ENCODE measurements at places on chromosomes 13 and 19. TPM values are rescaled to one million over a fixed set of nuclear protein-coding genes. Genes with fewer than 3 reads are reported as not detected.

The C1QTNF9B gene
- total RNA-seq, result 2.6 TPM

The CGB5 gene
- not detected for total RNA-seq

The SYDE1 gene
- 66.3 TPM for total RNA-seq

The SLAIN1 gene
- total RNA-seq, result not detected

The RASIP1 gene
- total RNA-seq, result 4.1 TPM

The HNRNPM gene
- 100 TPM for total RNA-seq

The OSCAR gene
- total RNA-seq, result under 0.01 TPM

The PGLYRP1 gene
- total RNA-seq, result not detected

The CGB1 gene
- total RNA-seq, result not detected

The NANOS3 gene
- not detected for total RNA-seq

The ZNF580 gene
- total RNA-seq, result 10.4 TPM

The ZNF549 gene
- 2.7 TPM for total RNA-seq

The LGALS13 gene
- not detected for total RNA-seq

The PLIN5 gene
- total RNA-seq, result 0.18 TPM

The FAM216B gene
- not detected for total RNA-seq

The TINCR gene
- 0.18 TPM for total RNA-seq

The KLK13 gene
- not detected for total RNA-seq

The KANK2 gene
- 294 TPM for total RNA-seq

The SH2D3A gene
- 0.18 TPM for total RNA-seq

The ANKLE1 gene
- total RNA-seq, result 0.29 TPM

The CYP2A7 gene
- total RNA-seq, result not detected

The IRGC gene
- total RNA-seq, result not detected

The KMT2B gene
- total RNA-seq, result 9.7 TPM

The CEACAM3 gene
- total RNA-seq, result not detected

The GNG7 gene
- total RNA-seq, result under 0.01 TPM

The HIPK4 gene
- not detected for total RNA-seq

The PKN1 gene
- total RNA-seq, result 126 TPM

The EBPL gene
- 147 TPM for total RNA-seq

The RGL3 gene
- total RNA-seq, result not detected

The TEX26 gene
- not detected for total RNA-seq

The GPR108 gene
- total RNA-seq, result 51.2 TPM

The KISS1R gene
- total RNA-seq, result 0.18 TPM

The KIR2DL4 gene
- not detected for total RNA-seq

The B3GNT3 gene
- not detected for total RNA-seq

The RFPL4AL1 gene
- total RNA-seq, result not detected
